Panc1 (cell line): ENCODE measurements at places on chromosomes 5 and 9. TPM values are rescaled to one million over a fixed set of nuclear protein-coding genes. Genes with fewer than 3 reads are reported as not detected.

The LECT2 gene
- not detected for total RNA-seq

The SIT1 gene
- total RNA-seq = not detected

The LHX3 gene
- total RNA-seq = 0.13 TPM

The KLF9 gene
- total RNA-seq = 0.95 TPM

The SPEF2 gene
- total RNA-seq = 0.87 TPM

The TRIM7 gene
- 25.8 TPM for total RNA-seq

The ZNF483 gene
- 4.8 TPM for total RNA-seq

The FOXD4 gene
- 0.23 TPM for total RNA-seq

The OTULINL gene
- total RNA-seq = 1.8 TPM

The MTX3 gene
- 18.1 TPM for total RNA-seq

The SPINK4 gene
- not detected for total RNA-seq

The ST8SIA4 gene
- total RNA-seq = 0.41 TPM
